ENCODE measurements at places on chromosomes 11 and 22.

DNA sequence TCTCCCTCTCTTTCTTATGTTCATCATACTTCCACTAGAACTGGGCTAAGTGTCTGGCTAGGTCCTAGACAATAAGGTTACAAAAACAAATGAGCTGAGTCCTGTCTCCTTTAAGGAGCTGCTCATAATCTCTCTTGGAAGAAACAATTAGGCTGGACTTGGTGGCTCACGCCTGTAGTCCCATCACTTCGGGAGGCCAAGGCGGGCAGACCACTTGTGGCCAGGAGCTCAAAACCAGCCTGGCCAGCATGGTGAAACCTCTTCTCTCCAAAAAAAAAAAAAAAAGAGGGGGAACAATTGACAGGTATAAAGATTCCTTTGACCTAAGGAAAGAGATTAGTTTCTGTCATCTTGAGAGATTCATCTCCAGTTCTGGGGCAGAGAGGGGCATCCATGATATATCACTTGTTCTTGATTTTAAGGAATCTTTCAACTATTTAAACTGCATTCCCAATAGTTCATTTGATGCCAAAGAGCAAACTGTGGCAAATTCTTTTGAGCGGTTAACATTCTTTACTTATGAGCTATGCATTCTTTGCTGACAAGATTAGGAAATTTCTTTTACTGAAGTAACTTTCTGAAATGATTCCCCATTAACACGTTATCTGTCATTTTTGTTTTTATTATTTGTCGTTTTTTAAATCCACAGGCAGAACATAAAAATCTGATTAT is 125.5 kb downstream of the C11orf87 start:
- no peak overlapping the region for H3K27ac ChIP-seq
- no peaks in the 10 kb centered on the region for H3K27me3 ChIP-seq
- DNase-seq = no peak
- no peak overlapping the region for H3K4me3 ChIP-seq
- H3K36me3 ChIP-seq = no peaks in the 10 kb centered on the region

DNA sequence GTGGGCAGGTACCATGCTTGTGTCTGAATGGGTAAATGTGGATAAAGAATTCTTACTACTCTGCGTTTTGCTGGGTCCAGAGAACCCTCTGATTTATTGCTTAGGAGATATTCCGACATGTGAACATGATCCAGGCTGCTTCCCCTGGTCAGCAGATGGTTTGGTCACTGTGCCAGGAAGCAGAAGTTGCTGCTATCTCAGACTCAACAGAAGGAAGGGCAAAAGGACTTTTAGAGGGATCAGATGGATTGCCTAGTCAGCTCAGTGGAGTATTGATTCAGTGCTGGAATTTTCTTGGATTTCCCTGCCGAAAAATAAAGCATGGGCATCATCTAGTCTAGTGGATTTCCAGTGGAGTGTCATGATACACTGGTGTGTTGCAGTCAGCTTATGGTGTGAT is 440.1 kb downstream of the NTM start:
- DNase-seq = no peak
- no peaks in the 10 kb centered on the region for H3K4me1 ChIP-seq
- no peak overlapping the region for H3K4me3 ChIP-seq
- no peaks in the 10 kb centered on the region for H3K36me3 ChIP-seq
- H3K27ac ChIP-seq = no peak overlapping the region
- no peaks in the 10 kb centered on the region for H3K27me3 ChIP-seq

- no peaks in the 10 kb centered on the region for H3K27me3 ChIP-seq
- H3K4me3 ChIP-seq = peak overlapping the region; percentile 47
- H3K27ac ChIP-seq = peak overlapping the region; percentile 68
- peak; percentile 81 for DNase-seq
- peaks cover 100% of the 10 kb centered on the region for H3K4me1 ChIP-seq
These were observed 15.3 kb upstream of the CDC42BPG start for GRCh38 chr11:64859542-64860414.

- H3K36me3 ChIP-seq = no peaks in the 10 kb centered on the region
- no peak for DNase-seq
- no peak overlapping the region for H3K4me3 ChIP-seq
- no peaks in the 10 kb centered on the region for H3K4me1 ChIP-seq
- H3K27me3 ChIP-seq = no peaks in the 10 kb centered on the region
These were observed 227.9 kb downstream of the BLID start for GRCh38 chr11:121887976-121888557.

- H3K4me3 ChIP-seq = no peak overlapping the region
- H3K27me3 ChIP-seq = no peaks in the 10 kb centered on the region
- no peak for DNase-seq
- no peaks in the 10 kb centered on the region for H3K36me3 ChIP-seq
- no peak overlapping the region for H3K27ac ChIP-seq
These were observed 105.1 kb downstream of the FANCF start for GRCh38 chr11:22520521-22520920.

GRCh38 chr11:10494636-10495463 is 39.8 kb downstream of the AMPD3 start:
- H3K36me3 ChIP-seq = peaks cover 34% of the 10 kb centered on the region
- no peak for DNase-seq
- no peak overlapping the region for H3K27ac ChIP-seq

DNA sequence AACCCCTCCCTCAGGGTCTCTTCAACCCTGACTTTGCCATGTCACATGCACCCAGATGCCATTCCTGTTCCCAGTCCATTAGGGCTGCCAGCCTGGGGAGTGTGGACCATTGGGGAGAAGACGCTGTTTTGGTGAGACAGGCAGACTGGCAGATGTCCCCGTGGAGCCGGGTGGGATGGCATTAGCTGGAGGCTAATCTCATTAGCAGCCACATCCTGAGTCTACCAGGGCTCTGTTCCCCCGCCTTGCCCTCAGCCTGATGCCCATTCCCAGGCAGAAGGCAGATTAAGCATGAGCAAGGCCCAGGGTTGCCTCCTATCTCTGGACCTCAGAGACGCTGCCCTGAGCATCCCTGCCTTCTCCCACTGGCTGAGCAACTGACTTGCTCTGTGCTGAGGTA is 46.4 kb upstream of the ALX4 start:
- H3K36me3 ChIP-seq = no peaks in the 10 kb centered on the region
- no peak for DNase-seq
- no peaks in the 10 kb centered on the region for H3K4me1 ChIP-seq
- no peaks in the 10 kb centered on the region for H3K27me3 ChIP-seq

DNA sequence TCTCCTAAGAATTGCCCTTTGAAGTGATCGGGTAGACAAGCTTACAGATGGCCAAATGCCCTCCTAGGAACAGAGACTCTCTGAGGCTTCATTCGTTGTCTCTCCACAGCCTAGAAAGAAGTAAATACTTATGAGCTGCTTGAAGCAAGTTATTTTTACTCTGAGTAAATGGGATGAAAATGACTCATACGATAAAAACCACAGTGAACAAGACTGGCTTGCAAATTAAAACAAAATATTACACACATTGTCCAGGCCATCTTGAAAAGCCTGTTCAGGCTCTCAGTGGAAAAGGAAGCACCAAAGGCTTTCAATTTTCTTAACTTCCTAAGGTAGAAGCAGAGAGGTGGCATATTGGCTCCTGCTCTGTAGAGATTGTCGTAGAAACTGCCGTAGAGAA is 294.2 kb downstream of the NELL1 start:
- no peak overlapping the region for H3K27ac ChIP-seq
- H3K4me1 ChIP-seq = no peaks in the 10 kb centered on the region
- no peaks in the 10 kb centered on the region for H3K36me3 ChIP-seq
- DNase-seq = no peak
- no peak overlapping the region for H3K4me3 ChIP-seq

GRCh38 chr11:66421492-66422205 is 814 bp downstream of the NPAS4 start:
- no peaks in the 10 kb centered on the region for H3K4me1 ChIP-seq
- H3K4me3 ChIP-seq = no peak overlapping the region
- DNase-seq = peak; percentile 84
- no peaks in the 10 kb centered on the region for H3K36me3 ChIP-seq
- peaks cover 29% of the 10 kb centered on the region for H3K27me3 ChIP-seq

DNA sequence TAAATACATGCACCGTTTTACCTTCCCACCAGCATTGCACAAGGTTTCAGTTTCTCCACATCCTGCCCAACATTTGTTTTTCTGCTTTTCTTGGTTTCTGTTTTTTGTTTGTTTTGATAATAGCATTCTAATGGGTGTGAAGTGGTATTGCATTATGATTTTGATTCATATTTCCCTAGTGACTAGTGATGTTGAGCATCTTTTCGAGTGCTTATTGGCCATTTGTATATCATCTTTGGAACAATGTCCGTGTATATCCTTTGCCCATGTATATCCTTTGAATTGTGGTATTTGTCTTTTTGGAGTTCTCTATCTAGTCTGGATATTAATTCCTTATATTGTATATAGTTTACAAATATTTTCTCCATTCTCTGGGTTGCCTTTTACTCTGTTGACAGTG is 2914.8 kb upstream of the OR11H1 start:
- no peaks in the 10 kb centered on the region for H3K27me3 ChIP-seq
- no peaks in the 10 kb centered on the region for H3K4me1 ChIP-seq
- no peaks in the 10 kb centered on the region for H3K36me3 ChIP-seq
- DNase-seq = no peak
- H3K4me3 ChIP-seq = no peak overlapping the region

- H3K4me3 ChIP-seq = no peak overlapping the region
- no peaks in the 10 kb centered on the region for H3K27me3 ChIP-seq
- no peak for DNase-seq
- H3K36me3 ChIP-seq = no peaks in the 10 kb centered on the region
- H3K4me1 ChIP-seq = peaks cover 27% of the 10 kb centered on the region
- no peak overlapping the region for H3K27ac ChIP-seq
These were observed 2.7 kb downstream of the RNF169 start for GRCh38 chr11:74751303-74751702.

DNA sequence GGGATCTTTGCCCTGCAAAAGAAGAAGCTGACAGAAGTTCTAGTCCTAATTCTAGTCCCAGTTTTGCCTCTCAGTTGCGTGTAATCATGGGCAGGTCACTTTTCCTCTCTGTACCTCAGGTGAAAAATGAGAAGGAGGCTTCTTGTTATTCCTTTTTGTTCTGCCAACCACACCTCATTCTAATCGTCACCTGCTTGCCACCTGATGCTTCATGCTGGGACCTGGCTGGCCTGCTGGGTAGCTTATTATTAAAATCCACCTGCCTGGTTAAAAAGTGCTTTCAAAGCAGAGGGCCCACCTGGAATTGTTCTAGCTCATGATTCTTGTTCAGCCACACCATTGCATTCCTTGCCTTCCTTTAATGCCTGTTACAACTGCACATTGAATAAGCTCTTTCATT is 8.4 kb upstream of the ALG8 start:
- no peaks in the 10 kb centered on the region for H3K27me3 ChIP-seq
- no peaks in the 10 kb centered on the region for H3K4me1 ChIP-seq
- H3K27ac ChIP-seq = no peak overlapping the region

GRCh38 chr22:30285846-30286200 is 3.5 kb downstream of the CASTOR1 start:
- H3K4me1 ChIP-seq = peaks cover 40% of the 10 kb centered on the region
- H3K36me3 ChIP-seq = no peaks in the 10 kb centered on the region
- H3K27ac ChIP-seq = no peak overlapping the region
- no peak overlapping the region for H3K4me3 ChIP-seq
- DNase-seq = no peak
- no peaks in the 10 kb centered on the region for H3K27me3 ChIP-seq

DNA sequence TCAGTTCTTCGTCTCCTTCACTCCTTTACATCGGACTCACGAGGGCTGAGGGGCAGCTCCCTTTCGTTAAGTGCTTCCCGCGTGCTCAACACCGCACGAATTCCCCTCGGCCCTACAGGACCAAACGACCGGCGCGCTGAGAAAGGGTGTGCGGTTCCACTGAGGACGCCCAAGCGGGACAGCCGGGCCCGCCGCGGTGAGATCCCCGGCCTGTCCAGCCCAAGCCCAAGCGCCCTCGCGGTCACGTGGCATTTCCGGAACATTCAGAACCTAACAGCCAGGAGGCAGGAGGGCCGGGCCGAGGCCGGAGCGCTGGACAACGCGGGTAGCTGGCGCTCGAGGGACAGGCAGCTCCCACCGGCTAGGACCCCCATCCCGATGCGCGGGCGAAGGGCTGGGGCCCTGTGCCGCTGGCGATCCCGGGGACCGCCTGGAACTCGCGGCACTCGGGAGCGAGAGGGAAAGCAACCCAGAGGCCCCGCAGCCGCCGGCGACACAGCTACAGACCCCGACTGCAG is 737 bp upstream of the STIP1 start:
- peak overlapping the region; percentile 76 for H3K27ac ChIP-seq
- peak overlapping the region; percentile 76 for H3K4me3 ChIP-seq
- no peak for DNase-seq
- H3K27me3 ChIP-seq = no peaks in the 10 kb centered on the region
- H3K4me1 ChIP-seq = peaks cover 33% of the 10 kb centered on the region
- no peaks in the 10 kb centered on the region for H3K36me3 ChIP-seq

- no peaks in the 10 kb centered on the region for H3K36me3 ChIP-seq
- DNase-seq = no peak
- no peak overlapping the region for H3K4me3 ChIP-seq
- H3K27ac ChIP-seq = no peak overlapping the region
- H3K4me1 ChIP-seq = no peaks in the 10 kb centered on the region
These were observed 45.0 kb downstream of the LINC01488 start for GRCh38 chr11:69526453-69526810.

DNA sequence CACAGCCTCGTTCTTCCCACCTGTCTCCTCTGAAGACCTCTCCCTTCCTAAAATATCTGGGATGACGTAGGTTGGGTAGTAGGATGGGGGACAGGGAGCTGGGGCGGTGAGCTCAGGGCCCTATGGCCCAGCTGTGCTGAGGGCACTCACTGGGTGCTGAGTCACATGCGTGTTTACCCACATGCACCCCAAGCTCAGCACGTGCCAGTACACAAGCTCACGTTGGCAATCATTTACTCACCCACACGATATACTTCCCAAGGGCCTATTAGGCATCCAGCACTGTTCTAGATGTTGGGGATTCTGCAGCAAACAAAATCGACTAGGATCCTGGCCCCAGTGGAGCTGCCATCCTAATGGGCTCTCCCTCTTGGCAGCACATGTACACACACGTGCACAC is 28.7 kb downstream of the ARAP1 start:
- no peak for DNase-seq
- H3K4me3 ChIP-seq = no peak overlapping the region
- peaks cover 50% of the 10 kb centered on the region for H3K4me1 ChIP-seq
- no peaks in the 10 kb centered on the region for H3K27me3 ChIP-seq
- no peak overlapping the region for H3K27ac ChIP-seq

GRCh38 chr22:43743131-43743530 is 69.0 kb downstream of the EFCAB6 start:
- no peaks in the 10 kb centered on the region for H3K36me3 ChIP-seq
- H3K27ac ChIP-seq = no peak overlapping the region
- H3K4me3 ChIP-seq = no peak overlapping the region
- H3K4me1 ChIP-seq = no peaks in the 10 kb centered on the region
- DNase-seq = no peak

- no peak for DNase-seq
- H3K4me1 ChIP-seq = no peaks in the 10 kb centered on the region
- H3K27me3 ChIP-seq = no peaks in the 10 kb centered on the region
- no peak overlapping the region for H3K4me3 ChIP-seq
- H3K27ac ChIP-seq = no peak overlapping the region
These were observed 9.3 kb upstream of the MSANTD4 start for GRCh38 chr11:106031202-106031810.

GRCh38 chr11:116199182-116199581 is 573.6 kb downstream of the BUD13 start:
- no peaks in the 10 kb centered on the region for H3K36me3 ChIP-seq
- H3K27ac ChIP-seq = no peak overlapping the region
- H3K27me3 ChIP-seq = no peaks in the 10 kb centered on the region
- no peak for DNase-seq
- no peak overlapping the region for H3K4me3 ChIP-seq

GRCh38 chr11:83685730-83686129 is 399.6 kb upstream of the CCDC90B start:
- H3K4me1 ChIP-seq = no peaks in the 10 kb centered on the region
- no peak overlapping the region for H3K4me3 ChIP-seq
- H3K27ac ChIP-seq = no peak overlapping the region

All from CD8-positive, alpha-beta memory T cell (primary cell).